ENCODE measurements at places on chromosomes 3 and 15.
A peak's percentile ranks its signal among the peaks of the same experiment; 100 is the strongest.

GRCh38 chr3:61704807-61705206, 143.4 kb downstream of the PTPRG start:
- no peak for DNase-seq

GRCh38 chr15:99683000-99683670, 50.1 kb downstream of the LYSMD4 start:
- no peak for DNase-seq

- DNase-seq = no peak
Measured at GRCh38 chr3:10350324-10350985, 29.5 kb upstream of the SEC13 start.

GRCh38 chr15:93286446-93286845, 197.4 kb upstream of the RGMA start:
- no peak for DNase-seq

GRCh38 chr3:151171145-151171757, 31.8 kb downstream of the GPR171 start:
- peak; percentile 54 for DNase-seq

DNA sequence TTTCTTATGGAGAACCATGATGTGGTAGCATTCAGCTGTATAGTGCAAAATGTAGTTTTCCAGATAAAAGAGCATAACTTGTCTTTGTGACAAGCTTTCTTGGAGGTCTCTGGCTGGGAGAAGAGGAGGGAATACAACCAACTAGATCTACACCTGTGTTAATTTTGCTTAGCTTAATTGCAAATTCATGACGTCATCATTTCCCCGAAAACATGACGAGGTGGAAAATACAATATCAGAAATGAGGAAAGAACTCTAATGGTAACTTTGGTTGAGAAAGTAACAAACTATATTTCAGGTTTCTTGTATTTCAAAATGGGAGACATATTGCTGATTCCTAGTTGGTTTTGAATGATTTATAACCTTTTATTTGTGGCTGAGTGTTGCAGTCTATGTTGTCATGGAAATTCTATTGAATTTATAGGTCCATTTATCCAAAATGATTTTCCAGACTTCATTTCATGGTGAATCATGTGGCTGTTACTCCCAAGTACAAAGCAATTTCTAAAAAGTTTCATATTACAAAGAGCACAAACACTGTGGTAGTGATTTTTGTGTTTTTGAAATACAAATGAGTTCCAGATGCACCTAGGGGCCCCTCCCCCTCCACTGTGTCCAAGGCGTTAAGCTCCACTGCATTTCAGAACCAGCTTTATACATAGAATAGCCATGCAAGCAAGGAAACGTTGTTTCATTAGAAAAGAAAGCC, 307.2 kb downstream of the FEZF2 start:
- no peak for DNase-seq

Data from aorta (tissue), 5 donors.